Uterine smooth muscle cell (primary cell): ENCODE measurements at places on chromosomes 16 and 17. TPM values are rescaled to one million over a fixed set of nuclear protein-coding genes. Genes with fewer than 3 reads are reported as not detected.

Gene BRICD5
- 1.7 and 4.9 TPM in 2 replicates for total RNA-seq

Gene CHST6
- total RNA-seq = 0.22 and 1.00 TPM in 2 replicates

Gene KRTAP3-1
- not detected in 2 replicates for total RNA-seq

Gene MPV17L
- 0.12 and 0.33 TPM in 2 replicates for total RNA-seq

Gene WFDC1
- total RNA-seq = 0.50 and 0.66 TPM in 2 replicates

Gene CMTM1
- total RNA-seq = 1.2 and 1.5 TPM in 2 replicates

Gene PRSS33
- total RNA-seq = not detected in 2 replicates

Gene ASB16
- under 0.01 and 0.25 TPM in 2 replicates for total RNA-seq

Gene TMEM238L
- not detected in 2 replicates for total RNA-seq

Gene GGT6
- total RNA-seq = not detected in 2 replicates

Gene BEAN1
- total RNA-seq = 0.11 and 0.12 TPM in 2 replicates

Gene TBC1D3E
- total RNA-seq = 0.11 TPM in 1 of 2 replicates, not detected in the other

Gene CACNG1
- not detected in 2 replicates for total RNA-seq

Gene CMIP
- total RNA-seq = 5.5 and 10.1 TPM in 2 replicates

Gene RDM1
- total RNA-seq = 0.87 and 1.5 TPM in 2 replicates

Gene DPEP2
- not detected in 2 replicates for total RNA-seq

Gene KRTAP4-6
- total RNA-seq = not detected in 2 replicates

Gene CNGB1
- not detected in 2 replicates for total RNA-seq

Gene KRT34
- total RNA-seq = 133 and 203 TPM in 2 replicates

Gene NPIPB13
- 0.33 and 0.75 TPM in 2 replicates for total RNA-seq

Gene CDH11
- 138 and 151 TPM in 2 replicates for total RNA-seq

Gene NUDT7
- total RNA-seq = 4.7 and 11.2 TPM in 2 replicates

Gene NRN1L
- not detected in 2 replicates for total RNA-seq

Gene HAS3
- 0.25 and 0.44 TPM in 2 replicates for total RNA-seq

Gene CD300A
- total RNA-seq = not detected in 2 replicates

Gene KRT25
- total RNA-seq = not detected in 2 replicates

Gene C16orf86
- 3.4 and 4.0 TPM in 2 replicates for total RNA-seq

Gene BCL6B
- 0.11 and 0.50 TPM in 2 replicates for total RNA-seq

Gene NGFR
- 0.11 and 0.12 TPM in 2 replicates for total RNA-seq

Gene MSLN
- total RNA-seq = under 0.01 and 0.12 TPM in 2 replicates

Gene ST6GALNAC1
- not detected in 2 replicates for total RNA-seq

Gene TRPV3
- 1.00 and 1.5 TPM in 2 replicates for total RNA-seq

Gene ADORA2B
- 13.6 and 15.7 TPM in 2 replicates for total RNA-seq

Gene LITAF
- total RNA-seq = 35.0 and 45.7 TPM in 2 replicates
